Thoracic aorta (tissue), 2 donors: ENCODE measurements at places on chromosomes 1 and 21. TPM values are rescaled to one million over a fixed set of nuclear protein-coding genes. Genes with fewer than 3 reads are reported as not detected.

Gene IPO13
- total RNA-seq = 34.3 TPM

Gene ZSWIM5
- 2.0 TPM for total RNA-seq

Gene FAM229A
- total RNA-seq = 12.0 TPM

Gene ACBD6
- total RNA-seq = 53.5 TPM

Gene C8A
- not detected for total RNA-seq

Gene HSD3B2
- not detected for total RNA-seq

Gene ZNF362
- 25.3 TPM for total RNA-seq

Gene TAL1
- 2.4 TPM for total RNA-seq

- no peak for DNase-seq
Observed at GRCh38 chr1:110163591-110163990, 13.3 kb downstream of the SLC6A17 start.

DNA sequence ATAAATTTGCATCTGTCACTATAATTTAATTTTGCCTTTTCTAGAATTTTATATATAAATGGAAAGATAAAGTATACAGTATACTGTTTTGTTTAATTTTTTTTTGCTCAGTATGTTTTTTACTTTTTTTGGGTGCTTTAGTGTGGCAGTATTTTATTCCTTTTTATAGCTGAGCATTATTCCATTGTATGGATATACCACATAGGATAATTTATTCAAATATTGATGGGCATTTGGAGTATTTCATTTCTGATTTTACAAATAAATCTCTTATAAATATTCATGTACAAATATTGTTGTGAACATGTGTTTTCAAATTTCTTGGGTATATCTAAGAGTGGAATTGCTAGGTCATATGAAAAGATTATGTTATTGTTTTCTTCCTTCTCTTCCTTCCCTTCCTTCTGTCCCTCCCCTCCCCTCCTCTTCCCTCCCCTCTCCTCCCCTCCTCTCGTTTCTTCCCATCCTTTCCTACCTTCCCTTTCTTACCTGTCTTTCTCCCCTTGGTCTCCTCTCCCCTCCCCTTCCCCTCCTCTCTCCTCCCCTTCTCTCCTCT is 18.5 kb downstream of the SLC35A3 start:
- no peak for DNase-seq

- DNase-seq = no peak
Observed at GRCh38 chr21:17451364-17451891, 61.4 kb upstream of the CXADR start.

DNA sequence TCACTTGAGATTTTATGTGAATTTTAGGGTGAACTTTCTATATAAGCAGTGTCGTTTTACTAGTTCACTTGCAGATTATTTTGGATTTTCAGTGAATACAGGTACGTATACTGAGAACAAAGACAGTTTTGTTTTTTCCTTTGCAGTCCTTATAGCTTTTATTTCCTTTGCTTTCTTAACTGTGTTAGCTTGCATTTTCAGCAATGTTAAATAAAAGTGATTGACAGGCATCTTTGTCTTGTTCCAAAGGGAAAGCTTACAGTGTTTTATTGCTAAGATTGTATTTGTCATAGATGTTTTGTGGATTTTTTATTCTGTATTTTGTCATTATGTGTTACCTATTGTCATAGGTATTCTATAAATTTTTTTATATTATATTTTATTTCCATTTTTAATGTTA is 53.3 kb upstream of the FASLG start:
- DNase-seq = no peak

DNA sequence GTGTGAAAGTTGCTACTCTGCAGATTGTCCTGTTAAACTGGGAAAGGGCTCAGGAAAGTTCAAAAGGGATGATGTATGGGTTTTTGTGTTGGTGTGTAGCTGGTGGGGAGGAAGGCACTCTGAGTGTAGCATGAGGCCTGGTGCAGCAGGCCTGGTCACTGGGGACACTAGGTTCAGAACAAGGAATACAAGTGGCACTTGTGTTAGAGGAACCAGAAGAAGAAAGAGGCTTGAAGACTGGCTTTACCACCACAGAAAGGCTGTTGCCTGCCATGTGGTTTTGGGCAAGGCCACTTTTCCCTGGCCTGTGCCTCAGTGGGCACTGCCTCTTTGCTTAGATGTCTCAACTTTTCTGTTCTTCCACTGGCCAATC is 122.8 kb downstream of the NOS1AP start:
- DNase-seq = no peak

GRCh38 chr21:41836166-41837015 is 42.8 kb downstream of the PRDM15 start:
- DNase-seq = no peak

DNA sequence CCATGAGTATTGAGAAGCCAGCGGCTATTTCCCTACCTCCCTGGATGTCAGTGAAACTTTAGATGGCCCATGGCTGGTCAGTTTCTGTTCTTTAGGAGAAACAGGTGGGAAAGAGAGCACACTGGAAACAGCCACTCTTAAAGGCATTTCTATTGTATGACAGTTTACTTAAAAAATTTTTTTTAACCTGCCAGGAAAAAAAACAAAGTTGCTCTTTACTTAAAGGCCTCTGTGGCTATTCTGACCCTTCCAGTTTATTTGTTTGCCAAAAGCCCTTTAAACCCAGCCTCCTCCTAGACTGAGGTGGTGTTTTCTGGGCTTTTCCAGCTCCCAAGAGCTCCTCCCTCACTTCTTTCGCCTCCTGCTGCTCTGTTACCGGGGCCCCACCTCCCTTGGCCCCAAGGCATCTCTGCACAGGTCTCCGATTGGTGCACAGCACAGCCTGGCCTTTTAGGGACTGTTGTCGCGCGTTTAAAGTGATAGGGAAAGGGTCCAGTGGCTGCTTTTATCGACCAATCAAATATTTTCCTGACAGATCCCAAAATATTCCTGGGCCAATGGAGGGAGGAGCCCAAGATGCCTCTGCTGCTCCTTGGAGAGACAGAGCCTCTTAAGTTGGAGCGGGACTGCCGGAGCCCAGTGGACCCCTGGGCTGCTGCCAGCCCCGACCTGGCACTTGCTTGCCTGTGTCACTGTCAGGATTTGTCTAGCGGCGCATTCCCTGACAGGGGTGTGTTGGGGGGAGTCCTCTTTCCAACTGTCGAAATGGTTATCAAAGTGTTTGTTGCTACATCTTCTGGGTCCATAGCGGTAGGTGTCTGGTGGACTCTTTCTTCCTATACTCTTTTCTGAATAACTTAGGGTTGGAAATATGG is at the start of gene SH3BGR:
SH3BGR (plus strand) TSS at position 639 of the 875 bp plus-strand sequence; CDS start at position 766, 127 bp downstream.
- peak; percentile 53 for DNase-seq

DNA sequence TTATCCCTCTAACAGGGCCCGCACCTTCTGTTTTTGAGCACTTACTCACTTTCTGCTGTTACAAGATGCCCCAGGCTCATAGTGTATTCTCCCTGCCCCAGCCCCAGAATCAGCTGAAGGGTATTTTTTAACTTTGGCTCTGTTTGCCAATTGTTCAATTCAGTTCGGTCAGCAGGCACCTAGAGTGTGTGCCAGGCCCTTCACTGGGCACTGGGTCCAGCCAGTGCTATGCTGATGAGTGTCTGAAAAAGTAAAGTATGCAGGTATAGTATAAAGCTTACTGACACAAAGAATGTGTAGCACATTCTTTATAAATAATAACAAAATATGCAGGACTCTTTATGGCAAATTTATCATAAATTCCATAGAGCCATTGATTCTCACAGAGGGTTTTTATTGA is 35.0 kb downstream of the FHAD1 start:
- no peak for DNase-seq

DNA sequence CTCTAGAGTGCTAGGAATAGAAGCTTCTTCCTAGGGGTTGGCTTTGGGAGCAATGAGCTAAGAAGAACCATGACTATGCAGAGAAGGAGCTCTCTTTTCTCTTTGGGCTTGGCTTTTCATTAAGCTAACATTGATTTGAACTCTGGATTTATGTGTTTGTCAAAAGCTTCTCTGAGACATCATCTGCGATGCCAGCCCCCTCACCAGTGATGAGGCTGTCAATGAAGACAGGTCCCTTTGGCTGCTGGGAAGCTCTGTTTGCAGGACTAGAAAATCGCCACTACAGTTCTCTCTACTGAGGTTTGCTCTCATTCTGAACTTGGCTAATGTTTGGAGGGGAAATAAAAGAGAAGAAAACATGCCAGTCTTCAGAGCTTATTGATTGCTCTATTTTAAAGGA is 185.0 kb downstream of the PCP4 start:
- no peak for DNase-seq

- no peak for DNase-seq
Observed at GRCh38 chr21:36035381-36035791, 24.9 kb downstream of the SETD4 start.

DNA sequence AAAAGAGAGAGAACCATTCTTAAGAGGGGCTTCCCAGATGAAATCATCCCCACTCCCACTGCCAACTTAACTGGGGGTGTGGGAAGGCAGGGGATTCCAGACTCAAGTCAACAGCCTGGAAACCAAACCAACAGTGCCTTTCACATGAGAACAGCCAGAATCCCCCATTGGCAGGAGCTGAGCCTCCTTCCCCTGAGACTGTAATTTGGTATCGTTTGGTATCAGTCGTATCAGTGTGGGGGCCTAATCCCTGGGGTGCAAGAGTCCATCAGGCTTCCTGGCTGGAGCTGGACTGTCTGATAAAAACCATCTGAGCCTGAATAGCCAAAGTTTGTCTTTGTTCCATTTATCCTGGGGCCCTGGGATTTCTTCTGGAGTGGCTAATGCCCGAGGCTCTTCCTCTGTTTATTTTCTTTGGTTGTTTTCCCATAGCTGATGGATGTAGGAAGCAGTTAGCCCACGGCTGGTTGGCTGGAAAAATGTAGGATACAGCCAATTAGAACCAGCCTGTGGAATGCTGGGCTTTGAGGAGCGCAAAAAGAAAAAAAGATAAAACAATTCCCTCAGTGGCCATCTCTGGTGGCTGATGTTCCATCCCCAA is 84.6 kb downstream of the LAMC2 start:
- no peak for DNase-seq

DNA sequence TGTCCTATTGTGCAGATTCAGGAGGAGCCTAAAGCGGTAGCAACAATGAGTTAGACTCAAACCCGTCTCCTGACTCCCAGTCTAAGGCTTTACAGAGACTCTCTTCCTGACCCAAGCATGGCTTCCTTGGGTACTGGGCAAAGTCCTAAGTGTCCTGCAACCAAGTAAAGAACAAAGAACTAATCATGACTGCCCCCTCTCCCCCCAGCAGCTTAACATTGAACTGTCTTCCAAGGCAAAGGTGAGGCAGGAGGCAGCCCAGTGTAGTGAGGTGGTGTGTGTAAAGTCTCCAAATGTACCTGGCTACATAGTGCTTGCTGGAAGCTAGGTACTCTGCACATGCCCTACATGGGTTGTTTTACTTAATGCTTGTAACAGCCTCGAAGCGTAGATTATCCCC is 2.3 kb downstream of the FABP3 start:
- DNase-seq = no peak

DNA sequence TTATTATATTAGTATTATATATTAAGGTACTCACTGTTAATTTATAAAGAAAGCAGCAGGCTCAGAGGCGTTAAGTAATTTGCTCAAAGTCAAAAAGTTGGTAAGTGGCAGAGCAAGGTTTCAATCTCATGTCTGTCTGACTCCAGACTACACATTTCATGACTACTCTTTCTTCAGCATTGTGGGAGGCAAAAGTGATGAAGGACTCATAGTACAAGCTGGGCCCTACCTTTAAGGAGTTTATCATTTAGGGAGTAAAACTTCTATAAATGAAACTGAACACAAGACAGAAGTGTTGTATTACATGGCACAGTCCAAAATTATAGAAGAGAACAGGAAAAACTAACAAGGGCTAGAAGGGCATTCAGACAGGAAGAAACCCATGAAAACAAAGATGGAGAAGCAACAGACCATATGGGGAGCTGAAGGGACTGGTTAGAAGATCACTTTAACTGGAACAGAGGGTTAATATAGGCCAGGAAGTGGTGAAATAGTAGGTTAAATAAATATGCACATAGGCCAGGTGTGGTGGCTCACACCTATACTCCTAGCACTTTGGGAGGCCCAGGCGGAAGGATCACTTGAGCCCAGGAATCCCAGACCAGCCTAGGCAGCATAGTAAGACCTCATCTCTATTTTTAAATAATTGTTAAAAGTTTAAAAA is 11.5 kb downstream of the SORT1 start:
- no peak for DNase-seq

DNA sequence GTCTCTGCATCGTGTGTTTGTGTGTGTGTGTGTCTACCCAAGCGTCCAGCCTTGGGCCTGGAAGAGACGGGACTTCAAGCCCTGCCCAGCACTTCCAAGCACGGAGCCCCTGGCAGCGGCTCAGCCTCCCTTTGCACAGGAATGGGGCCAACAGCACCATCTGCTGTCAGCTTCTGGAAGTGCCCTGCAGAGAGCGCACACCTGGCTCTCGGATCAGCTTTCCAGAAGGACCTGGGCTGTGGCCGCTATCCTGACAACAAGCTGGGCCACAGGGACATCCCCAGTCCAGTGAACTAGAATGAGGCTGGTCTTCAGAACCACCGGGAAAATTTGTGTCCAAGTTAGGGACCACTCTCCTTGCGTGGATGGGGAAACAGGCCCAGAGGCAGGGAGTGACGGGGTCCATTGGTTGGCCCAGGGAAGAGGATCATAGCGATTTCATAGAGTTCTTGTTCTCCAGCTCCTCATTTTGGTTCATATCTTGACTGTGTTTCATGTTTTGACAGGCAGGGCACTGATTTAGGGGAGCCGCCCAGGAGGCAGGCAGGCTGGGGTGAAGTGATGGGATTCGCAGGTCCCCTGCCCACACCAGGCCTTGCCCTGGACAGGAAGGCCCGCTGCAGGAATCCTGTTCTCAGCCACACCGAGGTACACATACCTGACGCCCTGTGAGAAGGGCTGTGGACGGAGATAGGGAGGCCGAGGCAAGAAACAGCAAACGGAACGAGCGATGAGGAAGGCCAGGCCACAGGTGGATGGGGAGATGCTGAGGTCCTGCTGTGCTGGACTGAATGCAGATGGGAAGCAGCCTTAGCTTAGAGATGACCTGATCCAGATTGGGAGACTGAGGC is 38.4 kb downstream of the TAS1R2 start:
- peak; percentile 14 for DNase-seq

DNA sequence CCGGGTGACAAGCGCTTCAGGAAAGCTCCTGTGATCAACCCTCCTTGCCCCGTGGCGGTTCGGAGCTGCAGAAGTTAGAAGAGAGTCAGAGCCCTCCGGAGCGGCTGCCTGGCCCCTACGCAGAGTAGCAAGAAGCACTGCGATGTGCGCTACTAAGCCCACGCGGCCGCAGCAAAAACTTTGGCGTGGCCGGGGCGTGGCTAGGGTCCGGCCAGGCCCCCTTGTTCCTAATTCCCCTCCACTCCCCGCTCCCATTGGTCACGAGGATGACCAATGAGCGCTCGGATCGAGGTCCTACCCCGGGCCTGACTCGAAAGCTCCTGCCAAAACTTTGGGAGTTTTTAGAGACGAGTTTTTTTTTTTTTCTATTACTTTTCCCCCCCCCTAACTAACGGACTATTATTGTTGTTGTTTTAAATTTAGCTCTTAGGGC is at the start of gene HLX:
HLX (plus strand) TSS at position 368 of the 433 bp plus-strand sequence. CDS start 415 bp downstream, outside the sequence.
- DNase-seq = peak; percentile 77
